ENCODE measurements at places on chromosomes 3 and 15.

DNA sequence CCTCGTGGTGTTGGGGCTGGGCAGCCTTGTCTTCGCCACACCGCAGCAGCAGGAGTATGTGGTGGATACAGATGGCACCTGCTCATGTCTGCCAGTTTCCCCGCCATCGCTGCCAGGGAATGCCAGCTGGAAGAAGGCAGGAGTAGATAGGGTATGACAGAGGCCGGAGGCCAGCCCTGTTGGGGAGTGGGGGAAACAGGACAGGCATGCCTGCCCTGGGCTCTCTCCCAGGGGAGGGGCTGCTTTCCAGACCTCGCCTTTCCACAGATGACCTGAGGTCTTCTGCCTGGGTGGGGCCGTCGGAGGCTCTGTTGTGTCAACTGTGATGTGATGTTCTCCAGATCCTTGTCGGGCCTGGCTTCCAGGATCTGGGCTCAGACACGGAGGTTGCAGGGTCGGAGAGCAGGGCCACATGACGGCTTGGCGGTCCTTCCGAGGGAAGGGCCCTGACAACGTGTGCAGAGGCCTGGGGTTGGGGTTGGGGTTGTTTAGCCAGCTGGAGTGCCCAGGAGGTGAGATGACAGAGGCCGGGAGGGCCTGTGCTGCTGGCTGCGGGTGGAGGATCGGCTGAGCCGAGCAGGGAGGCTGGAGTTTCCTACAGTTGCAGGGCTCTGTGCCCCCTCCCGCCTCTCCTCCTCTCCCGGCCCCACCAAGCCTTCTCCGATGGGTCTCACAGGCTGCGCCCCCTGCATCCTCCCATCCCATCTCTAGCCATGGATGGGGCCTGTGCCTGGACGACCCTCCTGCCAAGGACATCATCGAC is 102.0 kb downstream of the TBC1D2B start:
- DNase-seq, result no peak

DNA sequence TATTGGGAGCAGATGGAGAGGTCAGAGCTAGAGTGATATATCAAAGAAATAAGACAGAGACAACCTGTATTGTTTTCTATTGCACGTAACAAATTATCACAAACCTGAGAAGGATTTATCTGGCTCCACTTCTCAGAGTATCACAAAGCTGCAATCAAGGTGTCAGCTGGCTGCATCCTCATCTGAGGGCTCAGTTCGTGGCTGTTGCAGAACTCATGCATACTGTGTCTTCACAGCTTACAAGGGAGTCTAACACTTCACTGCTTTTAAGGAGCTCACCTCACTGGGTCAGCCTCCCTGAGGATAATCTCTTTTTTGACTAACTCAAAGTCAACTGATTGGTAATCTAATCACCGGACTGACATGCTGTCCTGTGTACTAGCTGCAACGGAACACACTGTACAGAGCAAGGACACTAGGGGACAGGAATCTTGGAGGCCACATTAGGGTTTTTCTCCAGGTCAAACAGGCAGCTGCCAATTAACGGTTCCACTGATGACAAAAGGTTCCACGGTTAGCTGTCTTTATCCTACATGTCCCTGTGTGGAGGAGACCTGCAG is 1006.8 kb upstream of the SEMA6D start:
- DNase-seq, result no peak

- DNase-seq, result no peak
These were observed 330.3 kb upstream of the GOLIM4 start for GRCh38 chr3:168425936-168426595.

GRCh38 chr3:197874064-197874463 is 75.9 kb upstream of the RPL35A start:
- DNase-seq, result no peak

- DNase-seq, result peak; percentile 4
These were observed 30.2 kb upstream of the ZNF609 start for GRCh38 chr15:64430000-64430735.

DNA sequence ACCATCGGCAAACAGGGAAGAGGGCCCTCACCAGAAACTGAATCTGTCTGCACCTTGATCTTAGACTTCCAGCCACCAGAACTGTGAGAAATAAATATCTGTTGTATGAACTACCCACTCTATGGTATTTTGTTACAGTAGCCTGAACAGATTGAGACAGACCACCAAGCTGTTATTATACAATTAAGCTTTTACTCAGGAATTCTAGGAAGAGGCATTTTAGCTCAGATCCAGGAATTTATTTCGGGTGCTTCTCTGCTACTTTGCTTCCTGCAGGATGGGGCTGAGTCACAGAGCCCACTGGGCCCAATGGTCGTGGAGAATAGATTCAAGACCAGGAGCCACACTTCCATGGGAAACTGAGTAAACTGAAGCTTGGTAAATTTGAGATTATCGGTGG is 145.5 kb upstream of the PFN2 start:
- no peak for DNase-seq

DNA sequence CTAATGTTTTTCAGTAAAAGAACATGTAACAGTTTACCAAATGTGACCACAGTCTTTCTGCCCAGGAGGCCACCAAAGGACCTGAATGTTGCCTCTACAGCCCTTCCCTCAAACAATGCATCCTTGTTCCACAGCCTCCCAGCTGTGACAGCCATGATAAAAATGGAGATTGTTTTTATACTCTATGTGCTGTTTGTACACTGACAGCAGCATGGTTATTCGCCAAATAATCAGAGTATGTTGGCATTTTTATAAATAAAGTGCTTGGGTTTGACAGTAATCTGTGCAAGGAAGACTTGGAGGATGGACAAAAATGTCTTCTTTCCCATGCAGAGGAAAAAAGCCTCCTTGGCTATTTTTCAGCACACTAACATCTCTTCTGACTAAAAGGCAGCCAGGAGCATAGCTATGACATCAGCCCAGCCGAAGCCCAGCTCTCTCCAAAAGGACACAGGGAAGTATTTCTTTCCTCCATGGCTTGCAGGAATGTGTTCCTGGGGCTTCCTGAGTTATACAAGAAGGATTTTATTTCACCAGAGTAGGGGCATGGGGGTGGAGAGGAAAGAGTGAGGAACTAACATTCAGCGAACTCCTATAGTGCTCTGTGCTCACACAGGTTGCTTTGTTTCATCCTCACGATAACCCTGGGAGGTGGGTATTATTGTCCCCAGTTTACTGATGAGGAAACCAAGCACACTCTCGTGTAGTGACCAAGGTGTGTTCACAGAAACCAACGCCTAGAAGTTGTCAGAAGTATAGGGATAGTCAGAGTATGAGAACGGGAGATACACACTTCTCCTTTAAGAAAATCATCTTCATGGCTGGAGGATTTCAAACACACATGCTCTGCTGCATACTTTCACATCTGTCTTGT is 339.7 kb downstream of the MECOM start:
- DNase-seq, result no peak

- DNase-seq, result no peak
These were observed 9.7 kb downstream of the STOML1 start for GRCh38 chr15:73982222-73982962.

GRCh38 chr3:119632216-119632615 is 28.2 kb downstream of the POPDC2 start:
- no peak for DNase-seq

GRCh38 chr3:190101320-190102011 is 19.2 kb downstream of the P3H2 start:
- no peak for DNase-seq

- no peak for DNase-seq
These were observed 121.4 kb downstream of the KLHL25 start for GRCh38 chr15:85673326-85673725.

DNA sequence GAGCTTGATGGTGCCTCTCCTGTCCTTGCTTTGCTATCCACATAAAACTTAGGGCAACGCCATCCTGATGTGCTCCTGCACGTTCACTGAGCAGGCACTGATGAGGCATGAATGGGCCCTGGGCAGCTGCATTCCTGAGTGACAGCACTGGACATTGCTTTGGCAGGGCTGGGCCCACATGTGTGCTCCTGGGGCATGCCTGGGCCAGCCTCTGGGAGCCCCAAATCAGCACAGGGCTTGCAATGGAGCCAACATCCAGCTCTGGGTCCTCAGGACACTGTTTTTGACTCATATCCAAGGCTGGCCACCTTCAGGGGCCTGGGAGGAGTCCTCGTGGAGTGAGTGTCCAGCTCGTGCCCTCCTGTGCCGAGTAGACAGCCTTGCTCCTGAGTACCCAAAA is 5.9 kb upstream of the TKT start:
- no peak for DNase-seq

DNA sequence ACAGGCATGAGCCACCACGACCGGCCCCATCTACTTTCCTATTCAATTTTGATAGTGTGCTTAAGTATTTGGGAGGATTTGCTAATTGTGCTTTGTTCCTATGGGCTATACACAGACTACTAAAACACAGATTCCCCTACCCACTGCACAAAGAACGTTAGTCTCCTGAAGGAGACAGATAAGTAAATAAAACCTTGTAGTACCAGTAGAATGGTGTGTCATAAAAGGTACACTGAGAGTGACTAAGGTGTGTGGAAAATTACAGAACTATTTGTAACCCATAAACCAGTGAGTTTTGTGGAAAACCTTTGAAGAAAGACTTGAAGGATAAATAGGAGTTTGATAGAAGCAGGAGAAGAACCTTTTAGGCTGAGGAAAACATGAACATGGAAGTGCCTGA is 158.2 kb downstream of the VPS8 start:
- DNase-seq, result no peak

GRCh38 chr15:31437686-31438085 is 111.1 kb downstream of the KLF13 start:
- no peak for DNase-seq

GRCh38 chr3:130748467-130748861 is 1.8 kb upstream of the PIK3R4 start:
- no peak for DNase-seq

GRCh38 chr15:52464040-52464439 is 64.6 kb downstream of the MYO5A start:
- no peak for DNase-seq

GRCh38 chr15:98953968-98954367 is 53.6 kb downstream of the PGPEP1L start:
- DNase-seq, result no peak

- DNase-seq, result no peak
These were observed 338.2 kb upstream of the SLCO3A1 start for GRCh38 chr15:91515188-91515754.

GRCh38 chr15:34986771-34987480 is 1.2 kb downstream of the ZNF770 start:
- DNase-seq, result no peak

DNA sequence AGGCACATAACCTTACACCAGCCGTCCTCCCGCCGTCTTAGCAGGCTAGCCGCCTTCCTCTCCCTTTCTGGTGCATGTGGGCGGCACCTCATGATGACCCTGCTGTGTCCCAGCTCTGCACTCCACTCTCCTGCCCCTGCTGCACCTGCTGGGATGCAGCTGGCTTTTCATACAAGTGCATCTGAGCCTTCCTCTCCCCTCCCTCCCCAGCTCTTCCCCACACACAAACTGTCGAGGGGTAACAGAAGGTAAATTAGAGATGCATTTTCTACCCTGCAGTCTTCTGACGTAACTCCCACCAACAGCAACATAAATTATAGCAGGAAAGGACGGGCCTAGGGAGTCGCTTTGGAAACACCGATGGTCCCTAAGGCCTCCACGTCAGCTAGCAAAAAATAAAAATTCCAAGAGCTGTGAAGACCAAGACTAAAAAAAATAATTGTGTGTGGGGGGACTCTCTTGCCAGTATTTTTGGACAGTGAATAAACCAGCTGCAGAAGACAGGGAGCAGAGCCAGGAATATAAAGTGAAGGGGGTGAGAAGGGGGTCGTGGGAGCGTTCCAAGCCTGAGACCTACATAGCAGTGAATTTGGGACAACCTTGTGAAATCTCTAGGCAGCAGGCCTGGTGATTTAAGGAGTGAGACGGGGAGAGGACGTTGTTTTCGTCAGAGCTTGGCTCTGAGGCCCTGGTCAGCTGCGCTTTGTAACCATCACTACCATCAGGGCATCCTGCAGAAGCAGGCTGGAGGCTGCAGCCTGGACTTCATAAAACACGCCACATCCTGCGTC is 216.2 kb downstream of the ADAMTS17 start:
- no peak for DNase-seq

DNA sequence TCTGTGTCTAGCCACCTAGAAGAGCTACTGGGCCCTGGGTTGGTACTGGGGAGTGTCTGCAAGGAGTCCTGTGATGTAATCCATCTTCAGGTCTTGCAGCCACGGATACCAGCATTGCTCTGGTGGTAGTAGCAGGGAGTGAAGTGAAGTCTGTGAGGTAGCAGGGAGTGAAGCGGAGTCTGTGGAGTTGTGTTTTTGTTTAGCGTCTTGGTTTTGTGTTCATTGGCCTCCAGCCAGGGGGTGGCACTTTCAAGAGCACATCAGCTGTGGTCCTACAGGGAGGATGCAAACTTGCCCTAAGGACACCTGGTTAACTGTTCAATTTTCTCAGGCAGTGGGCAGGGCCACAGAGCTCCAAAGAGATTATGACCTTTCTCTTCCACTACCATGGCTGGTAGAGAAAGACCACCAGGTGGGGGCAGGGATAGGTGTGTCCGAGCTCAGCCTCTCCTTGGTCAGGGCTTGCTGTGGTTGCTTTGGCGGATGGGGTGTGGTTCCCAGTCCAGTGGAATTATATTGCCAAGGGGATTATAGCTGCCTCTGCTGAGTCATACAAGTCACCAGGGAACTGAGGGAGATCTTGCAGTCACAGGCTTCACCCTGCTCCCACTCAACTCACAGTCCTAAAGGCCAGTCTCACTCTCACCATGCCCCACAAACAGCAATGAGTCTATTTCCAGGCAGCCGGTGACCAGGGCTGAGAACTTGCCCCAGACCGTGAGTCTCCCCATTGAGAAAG is 424.7 kb downstream of the ZBBX start:
- DNase-seq, result no peak

- no peak for DNase-seq
These were observed 379.8 kb downstream of the VPS13C start for GRCh38 chr15:61680260-61681037.

DNA sequence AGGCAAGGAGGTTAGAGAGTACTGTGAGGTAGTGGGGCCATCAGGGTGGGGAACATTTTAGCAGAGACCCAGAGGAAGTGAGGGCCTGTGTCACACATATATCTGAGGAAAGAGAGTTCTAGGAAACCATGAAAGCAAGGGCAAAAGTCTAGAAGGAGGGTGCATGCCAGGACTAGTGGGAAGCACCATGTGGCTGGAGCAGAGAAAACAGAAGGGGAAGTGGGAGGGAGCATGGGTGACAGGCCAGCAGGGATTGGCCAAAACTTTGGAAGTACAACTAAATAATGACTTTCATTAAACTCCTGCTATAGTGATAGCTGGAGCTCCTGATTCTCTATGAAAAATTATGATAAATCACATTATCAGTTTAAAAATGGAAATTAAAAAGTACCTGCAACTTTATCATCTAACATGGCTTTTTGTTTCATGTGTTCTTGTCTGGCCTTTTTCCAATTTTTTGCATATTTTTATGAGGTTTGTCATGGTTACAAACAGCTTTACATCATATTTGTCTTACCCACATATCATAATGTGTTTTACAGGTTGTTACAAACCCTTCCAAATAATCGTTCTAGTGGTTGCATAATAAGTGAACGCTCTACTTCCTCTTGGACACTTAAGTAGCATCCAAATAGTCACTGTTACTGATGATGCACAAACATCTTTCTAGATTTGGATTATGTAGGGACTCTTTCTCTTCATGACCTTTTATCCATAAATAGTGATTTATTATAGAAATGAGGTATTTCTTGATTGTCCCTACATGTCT is 168.3 kb downstream of the NEK10 start:
- no peak for DNase-seq

GRCh38 chr15:63501256-63502089 is 2.9 kb upstream of the USP3 start:
- DNase-seq, result no peak
